ENCODE measurements at places on chromosomes 6 and 20.

DNA sequence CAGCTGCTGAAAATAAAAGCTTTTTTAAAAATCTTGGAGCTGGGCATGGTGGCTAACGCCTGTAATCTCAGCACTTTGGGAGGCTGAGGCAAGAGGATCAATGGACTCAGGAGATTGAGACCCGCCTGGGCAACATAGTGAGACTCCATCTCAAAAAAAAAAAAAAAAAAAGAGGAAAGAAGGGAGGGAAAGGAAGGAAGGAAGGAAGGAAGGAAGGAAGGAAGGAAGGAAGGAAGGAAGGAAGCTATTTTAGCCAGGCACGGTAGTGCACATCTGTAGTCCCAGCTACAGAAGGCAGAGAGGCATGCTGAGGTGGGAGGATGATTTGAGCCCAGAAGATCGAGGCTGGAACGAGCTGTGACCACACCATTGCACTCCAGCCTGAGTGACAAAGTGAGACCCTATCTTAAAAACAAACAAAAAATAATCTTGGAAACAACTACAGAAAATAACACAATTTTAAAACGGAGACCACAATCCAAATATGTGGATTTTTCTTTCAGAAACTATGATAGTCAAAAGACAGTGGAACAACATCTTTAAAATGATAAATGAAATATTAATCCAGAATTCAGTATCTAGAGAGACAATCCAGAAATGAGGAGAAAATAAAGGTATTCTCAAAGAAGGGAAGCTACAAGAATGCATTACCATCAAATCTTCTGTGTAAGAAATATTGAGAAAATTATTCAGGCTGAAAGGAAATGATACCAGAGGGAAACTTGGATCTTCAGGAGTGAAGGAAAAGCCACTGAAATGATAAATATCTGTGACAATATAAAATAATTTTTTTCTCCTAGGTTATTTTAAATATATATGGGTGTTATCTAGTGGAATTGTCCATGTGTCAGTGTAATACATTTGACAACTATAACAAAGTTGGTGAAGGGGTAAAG is 182.0 kb downstream of the GPX5 start:
- DNase-seq: no peak

- no peak for DNase-seq
Observed at GRCh38 chr6:42125663-42126062, 16.8 kb downstream of the C6orf132 start.

- no peak for DNase-seq
Observed at GRCh38 chr6:88650029-88650619, 313.3 kb downstream of the RNGTT start.

DNA sequence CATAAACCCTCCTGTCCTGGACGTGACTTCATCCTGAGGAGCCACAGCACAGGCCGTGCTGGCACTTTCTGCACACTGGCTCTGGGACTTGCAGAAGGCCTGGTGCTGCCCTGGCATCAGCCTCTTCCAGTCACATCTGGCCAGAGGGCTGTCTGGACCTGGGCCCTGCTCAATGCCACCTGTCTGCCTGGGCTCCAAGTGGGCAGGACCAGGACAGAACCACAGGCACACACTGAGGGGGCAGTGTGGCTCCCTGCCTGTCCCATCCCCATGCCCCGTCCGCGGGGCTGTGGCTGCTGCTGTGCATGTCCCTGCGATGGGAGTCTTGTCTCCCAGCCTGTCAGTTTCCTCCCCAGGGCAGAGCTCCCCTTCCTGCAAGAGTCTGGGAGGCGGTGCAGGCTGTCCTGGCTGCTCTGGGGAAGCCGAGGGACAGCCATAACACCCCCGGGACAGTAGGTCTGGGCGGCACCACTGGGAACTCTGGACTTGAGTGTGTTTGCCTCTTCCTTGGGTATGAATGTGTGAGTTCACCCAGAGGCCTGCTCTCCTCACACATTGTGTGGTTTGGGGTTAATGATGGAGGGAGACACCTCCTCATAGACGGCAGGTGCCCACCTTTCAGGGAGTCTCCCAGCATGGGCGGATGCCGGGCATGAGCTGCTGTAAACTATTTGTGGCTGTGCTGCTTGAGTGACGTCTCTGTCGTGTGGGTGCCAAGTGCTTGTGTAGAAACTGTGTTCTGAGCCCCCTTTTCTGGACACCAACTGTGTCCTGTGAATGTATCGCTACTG is 22.0 kb upstream of the PYGB start:
- DNase-seq: no peak

GRCh38 chr6:91678679-91679446 is 1092.0 kb upstream of the MAP3K7 start:
- DNase-seq: no peak

- DNase-seq: no peak
Observed at GRCh38 chr6:3181105-3181504, 23.8 kb upstream of the TUBB2A start.

DNA sequence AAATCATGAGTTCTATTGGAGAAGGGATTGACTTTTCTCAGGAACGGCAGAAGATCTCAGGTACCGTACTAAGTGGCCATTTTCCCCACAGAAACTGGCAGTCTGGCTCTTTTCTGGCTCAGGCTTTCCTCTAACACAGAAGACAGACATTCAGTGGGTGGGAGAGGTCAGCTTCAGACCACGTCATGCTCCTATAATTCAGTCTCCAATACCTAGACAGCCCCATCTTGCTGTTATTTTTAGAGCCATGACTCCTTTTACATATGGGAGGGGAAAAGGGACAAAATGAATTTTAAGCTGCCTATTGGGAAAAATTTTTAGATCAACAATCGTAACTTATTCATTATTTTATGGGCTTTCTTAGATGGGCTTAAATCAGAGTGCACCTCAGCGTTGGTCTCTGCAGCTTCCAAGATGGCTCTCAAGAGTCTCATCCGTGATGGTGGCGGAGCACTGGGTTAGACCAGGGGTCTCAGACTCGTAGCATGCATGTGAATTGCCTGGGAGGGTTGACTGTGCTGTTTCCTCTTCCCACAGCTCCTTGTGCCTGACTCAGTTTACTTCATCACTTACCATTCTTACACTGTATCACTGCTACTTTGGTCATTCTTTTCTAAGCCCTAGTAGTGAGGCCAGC is 86.9 kb downstream of the TCP11 start:
- no peak for DNase-seq

GRCh38 chr6:45813943-45814342 is 201.7 kb downstream of the CLIC5 start:
- no peak for DNase-seq

- no peak for DNase-seq
Observed at GRCh38 chr6:159313018-159313417, 143.8 kb downstream of the FNDC1 start.

- no peak for DNase-seq
Observed at GRCh38 chr6:10520468-10520867, 683 bp upstream of the GCNT2 start.

DNA sequence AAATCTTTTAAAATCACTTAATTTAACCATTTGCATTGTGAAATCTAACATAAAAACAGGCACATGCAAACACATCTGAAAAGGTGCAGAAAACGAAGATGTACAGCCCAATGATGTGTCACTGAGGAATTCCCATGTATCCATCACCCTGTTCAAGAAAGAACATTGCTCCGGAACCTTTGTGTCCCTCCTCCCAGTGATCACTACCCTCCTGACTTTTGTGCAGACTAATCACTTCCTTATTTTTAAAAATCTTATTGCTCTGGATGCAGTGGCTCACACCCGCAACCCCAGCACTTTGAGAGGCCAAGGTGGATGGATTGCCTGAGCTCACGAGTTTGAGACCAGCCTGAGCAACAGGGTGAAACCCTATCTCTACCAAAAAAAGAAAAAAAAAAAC is 14.6 kb downstream of the GINS1 start:
- DNase-seq: no peak

- DNase-seq: no peak
Observed at GRCh38 chr6:10315658-10316372, 99.1 kb downstream of the TFAP2A start.

- no peak for DNase-seq
Observed at GRCh38 chr6:130615816-130616215, 211.4 kb upstream of the SMLR1 start.

GRCh38 chr20:46070215-46070900 is 19.4 kb downstream of the NCOA5 start:
- DNase-seq: no peak

DNA sequence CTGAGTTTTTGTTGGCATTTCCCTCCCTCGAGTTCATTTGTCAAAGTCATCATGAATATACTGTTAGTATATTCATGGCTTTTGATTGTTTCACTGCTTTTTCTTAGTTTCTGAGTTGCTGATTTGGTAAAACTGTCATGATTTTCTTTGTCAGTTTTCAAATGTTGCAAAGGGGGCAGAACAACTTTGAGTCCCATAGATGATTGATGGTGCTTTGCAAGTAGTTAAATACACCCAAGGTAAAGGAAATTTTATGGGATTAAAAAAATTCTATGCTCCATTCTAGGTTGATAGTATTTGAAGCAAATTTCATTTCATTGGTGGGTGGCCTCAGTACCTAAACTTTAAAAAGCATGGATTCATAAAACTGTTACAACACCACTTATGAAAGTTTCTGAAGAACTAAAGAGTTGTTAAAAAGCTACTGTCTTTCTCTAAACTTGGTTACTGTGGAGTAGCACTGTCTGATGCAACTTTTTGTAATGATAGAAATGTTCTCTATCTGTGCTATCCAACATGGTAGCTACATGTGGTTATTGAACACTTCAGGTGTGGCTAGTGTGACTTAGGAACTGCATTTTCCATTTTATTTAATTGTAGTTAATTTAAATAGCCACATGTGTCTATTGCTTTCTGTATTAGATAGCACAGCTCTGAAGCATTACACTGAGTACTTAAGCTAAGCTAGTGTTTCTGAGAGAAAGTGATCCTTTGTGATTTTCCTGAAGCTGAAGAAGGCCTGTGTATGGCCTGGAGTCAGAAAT is 153.6 kb downstream of the ZFAND3 start:
- DNase-seq: no peak

GRCh38 chr20:33640287-33640686 is 21.8 kb upstream of the C20orf144 start:
- no peak for DNase-seq

- DNase-seq: no peak
Observed at GRCh38 chr6:44388135-44388487, 605 bp downstream of the CDC5L start.

DNA sequence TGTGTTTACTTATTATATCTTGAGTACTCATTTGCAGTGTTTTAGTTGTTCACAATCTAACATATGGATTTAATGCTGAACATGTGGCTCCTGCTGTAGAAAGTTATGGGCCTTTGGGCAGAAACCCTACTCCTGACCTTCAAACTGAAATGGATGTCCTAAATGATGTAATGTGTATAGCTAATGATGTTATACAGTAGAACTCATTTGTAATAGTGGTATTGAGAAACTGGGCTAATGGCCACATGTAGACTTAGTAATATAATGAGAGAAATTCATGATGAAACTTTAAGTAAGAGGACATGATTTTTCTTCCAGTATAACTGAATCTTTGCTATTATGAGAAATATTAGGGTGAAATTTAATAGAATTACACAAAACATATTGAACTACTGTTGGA is 121.3 kb upstream of the PTPRK start:
- no peak for DNase-seq

DNA sequence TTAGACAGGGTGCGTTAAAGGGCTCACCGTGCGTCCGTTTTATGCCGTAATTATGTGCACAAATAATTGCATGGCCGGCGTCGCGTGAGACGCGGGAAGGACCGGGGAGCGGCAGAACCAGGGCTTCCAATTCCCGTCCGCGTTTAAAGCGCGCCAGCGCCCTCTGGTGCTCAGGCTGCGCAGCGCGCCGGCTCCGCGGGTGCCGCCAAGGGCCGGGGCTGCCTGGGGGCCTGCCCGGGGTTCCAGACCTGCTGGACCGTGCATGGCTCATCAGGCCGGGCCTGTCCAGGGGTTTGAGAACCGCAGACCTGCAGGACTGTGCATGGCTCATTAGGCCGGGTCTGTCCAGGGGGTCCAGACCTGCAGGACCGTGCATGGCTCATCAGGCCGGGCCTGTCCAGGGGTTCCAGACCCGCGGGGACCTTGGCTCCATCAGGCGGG is 369.0 kb downstream of the THBS2 start:
- peak; percentile 54 for DNase-seq

DNA sequence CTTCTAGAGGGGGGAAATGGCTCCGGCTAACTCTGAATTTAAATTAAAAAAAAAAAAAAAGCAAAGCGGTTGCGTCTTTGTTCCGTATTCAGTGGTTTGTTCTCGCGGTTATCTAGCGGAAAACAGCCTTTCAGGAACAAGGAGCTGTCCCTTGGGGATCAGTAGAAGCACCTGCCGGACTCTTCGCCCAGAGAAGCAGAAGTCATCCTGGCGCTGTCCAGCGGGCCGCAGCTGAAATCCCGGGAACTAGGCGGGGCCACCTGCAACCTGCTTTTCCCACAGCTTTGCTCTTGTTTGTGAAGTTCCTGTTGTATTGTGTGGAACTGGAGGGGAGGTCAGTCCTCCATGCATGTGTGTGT is 43.9 kb upstream of the GJE1 start:
- DNase-seq: peak; percentile 36

GRCh38 chr6:4906293-4907276 is 97.3 kb downstream of the RPP40 start:
- DNase-seq: no peak

GRCh38 chr6:41884957-41885356 is 10.2 kb downstream of the USP49 start:
- DNase-seq: no peak

DNA sequence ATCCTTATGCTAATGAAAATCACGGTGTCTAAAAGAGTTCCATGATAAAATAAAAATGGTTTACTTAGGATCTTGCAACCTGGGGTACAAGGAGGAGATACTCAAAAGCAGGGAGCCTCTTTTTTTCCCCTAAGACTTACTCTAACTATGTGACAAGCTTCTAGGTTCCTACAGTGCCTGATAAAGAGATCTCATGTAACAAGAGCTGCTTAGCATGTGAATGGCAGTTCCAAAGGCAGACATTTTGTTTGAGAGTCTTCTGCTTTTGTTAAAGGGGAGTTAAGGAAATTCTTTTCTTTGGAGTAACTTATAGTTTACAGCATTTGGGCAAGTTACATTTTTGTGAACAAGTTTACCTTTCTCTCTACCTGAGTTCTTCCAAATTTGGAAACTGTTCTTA is 945.8 kb upstream of the ADGRB3 start:
- DNase-seq: no peak

- no peak for DNase-seq
Observed at GRCh38 chr20:20292472-20292871, 75.4 kb upstream of the INSM1 start.

All from right renal pelvis (tissue), 4 donors.